ENCODE measurements at places on chromosomes 12 and 14.

DNA sequence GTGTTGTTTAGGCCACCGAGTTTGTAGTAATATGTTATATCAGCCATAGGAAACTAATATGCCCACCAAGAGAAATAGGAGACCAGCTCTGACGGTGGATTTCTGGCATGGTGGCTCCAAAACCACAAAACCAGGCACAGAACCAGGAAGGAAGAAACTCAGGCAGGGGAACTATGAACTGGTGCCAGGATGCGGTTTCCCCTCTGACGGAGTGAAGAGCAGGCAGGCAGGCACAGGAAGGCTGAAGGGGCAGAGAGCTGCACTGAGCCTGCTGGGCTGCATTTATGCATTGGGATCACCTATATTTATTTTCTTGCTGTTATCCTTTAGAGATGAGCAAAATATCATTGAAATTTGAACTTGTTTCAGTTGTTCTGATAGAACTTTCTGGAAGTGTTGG, 479.4 kb downstream of the VRK1 start:
- no peak for DNase-seq

GRCh38 chr12:68835333-68835908, 27.4 kb downstream of the MDM2 start:
- no peak for DNase-seq

DNA sequence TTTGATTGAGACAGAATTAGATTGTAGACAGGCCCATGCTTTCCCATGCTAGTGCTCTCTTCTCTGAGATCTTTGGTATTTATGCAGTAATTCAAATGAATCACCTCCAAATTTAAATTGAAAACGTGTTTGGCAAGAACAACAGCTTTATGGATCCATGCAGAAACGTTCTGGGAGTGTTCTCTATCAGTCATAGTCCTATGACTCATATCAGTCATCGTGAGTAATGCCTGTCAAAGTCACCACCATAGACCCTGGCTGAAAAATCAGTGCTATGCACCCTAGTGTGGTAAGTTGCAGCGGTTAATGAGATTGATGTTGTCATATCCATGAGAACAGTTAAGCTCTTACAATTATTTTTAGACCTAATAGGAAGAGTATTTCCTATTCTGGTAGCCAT, 90.1 kb upstream of the FOXG1 start:
- no peak for DNase-seq

DNA sequence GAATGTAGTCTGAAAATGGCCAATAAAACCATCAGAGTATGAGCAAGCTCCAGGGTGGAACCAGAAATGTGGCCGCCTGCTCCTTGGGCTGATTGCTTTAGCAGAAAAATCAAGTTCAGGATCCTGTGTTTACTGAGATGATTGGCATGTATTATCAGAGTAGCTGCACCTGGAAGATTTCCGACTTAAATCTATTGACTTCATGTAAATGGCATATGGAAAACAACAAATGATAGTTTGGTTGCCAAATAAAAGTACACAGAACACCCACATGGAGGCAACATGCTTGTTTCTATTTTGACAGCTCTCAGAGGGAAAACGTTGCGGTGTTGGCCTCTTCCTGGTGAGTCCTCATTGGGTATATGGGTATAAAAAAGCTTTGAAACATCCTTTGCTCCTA, 31.3 kb downstream of the SOCS2 start:
- DNase-seq, result peak; percentile 13

GRCh38 chr12:96445691-96446583, 43.4 kb upstream of the CFAP54 start:
- peak; percentile 32 for DNase-seq

DNA sequence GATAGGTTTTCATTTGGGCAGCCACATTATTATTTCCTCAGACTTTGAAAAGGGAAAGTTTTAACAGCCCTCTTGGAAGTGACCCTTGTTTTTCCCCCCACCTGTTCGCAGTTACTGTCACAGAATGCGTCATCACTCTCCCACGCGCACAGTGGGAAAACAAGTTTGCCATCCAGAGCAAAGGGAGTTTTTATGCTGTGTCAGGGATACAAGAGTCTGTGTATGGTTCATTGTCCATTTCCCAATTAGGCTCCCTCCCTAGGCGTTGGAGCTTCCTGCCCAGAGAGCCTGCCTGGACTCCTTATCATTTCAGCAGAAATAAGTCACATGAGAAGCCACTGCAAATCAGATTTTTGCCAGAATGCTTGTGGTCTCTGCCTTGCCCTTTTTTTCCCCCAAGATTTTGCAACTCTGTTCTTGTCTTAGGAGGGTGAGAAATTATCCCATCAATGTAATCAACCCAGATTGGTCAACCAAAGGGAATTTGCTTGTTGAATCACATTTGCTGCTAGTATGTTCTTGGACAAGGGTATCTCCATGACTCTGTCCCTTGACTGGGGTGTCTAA, 104.1 kb downstream of the IGF1 start:
- DNase-seq, result no peak

- DNase-seq, result no peak
These were observed 99.2 kb downstream of the EML1 start for GRCh38 chr14:99892406-99892805.

GRCh38 chr12:39581592-39581991, 38.0 kb downstream of the ABCD2 start:
- DNase-seq, result no peak

DNA sequence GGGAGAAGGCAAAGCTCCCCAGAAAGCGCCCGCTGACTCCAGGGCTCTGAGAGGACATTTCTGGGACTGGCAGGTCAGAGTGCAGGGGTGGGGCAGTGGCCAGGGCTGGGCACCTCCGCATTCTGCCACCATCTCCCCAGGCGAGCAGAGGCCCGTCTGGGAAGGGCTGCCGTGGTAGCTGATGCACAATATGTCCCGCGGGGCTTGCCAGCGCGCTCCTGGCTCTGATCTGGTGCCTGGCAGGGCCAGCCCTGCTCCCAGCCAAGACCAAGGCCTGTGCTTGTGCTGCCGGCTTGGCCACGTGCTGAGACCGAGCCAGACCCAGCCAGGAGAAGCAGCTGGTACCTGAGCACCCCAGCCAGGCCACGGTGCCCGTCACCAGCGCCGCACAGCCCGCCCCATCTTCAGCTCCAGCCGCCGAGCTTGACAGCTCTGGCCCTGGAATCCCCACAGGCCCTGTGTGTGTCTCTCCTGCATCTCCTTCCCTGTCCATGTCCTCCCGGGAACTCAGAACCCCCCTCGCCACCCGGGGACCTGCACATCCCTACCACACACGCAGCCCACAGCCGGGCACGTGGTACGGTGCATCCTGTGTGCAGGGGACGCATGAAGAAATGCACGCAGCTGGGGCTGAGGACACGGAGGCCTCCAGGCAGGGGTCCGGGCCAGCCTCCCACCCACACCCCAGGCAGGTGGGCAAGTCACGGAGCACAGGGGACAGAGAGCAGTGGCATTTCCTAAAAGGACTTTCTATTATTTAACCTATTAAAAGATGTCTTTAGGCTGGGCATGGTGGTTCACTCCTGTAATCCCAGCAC, 68.6 kb upstream of the C14orf180 start:
- no peak for DNase-seq

DNA sequence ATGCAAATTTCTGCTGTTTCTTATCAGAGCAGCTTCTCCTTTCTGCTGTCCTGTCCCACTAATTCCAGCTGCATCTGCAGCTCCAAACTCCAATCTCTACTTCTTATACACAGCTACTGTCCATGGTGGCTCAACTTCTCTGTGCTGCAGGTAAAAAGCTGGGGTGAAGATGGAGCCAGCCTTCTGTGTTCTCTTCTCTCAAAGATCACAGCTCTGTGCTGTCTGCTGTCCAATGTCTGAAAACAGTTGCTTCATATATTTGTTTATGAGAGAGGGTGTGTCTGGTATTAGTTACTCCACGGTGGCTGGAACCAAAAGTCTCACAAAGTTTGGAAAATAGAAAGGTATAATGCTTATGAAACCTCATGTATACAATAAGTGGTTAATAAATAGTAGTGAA, 445.8 kb upstream of the TBX3 start:
- no peak for DNase-seq

- no peak for DNase-seq
These were observed 41.5 kb downstream of the BCL11B start for GRCh38 chr14:99230208-99231151.

DNA sequence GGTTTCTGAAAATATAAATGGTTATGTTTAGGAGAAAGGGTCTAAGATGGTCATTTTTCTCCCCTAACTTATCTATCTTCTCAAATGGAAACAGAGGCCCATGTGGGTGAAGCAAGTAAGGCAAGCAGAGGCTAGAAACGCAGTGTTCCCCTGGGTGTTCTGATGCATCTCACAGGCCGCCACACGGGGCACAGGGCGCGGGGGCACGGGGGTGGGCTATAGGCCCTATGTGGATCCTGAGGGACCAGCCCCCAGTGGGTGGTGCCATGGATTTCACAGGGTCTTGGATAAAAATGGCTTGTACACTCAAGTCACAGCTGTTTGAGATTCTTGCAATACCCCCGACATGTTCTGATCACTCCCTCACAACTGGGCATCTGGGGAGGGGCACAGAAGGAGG, 17.7 kb downstream of the ACTN1 start:
- no peak for DNase-seq

DNA sequence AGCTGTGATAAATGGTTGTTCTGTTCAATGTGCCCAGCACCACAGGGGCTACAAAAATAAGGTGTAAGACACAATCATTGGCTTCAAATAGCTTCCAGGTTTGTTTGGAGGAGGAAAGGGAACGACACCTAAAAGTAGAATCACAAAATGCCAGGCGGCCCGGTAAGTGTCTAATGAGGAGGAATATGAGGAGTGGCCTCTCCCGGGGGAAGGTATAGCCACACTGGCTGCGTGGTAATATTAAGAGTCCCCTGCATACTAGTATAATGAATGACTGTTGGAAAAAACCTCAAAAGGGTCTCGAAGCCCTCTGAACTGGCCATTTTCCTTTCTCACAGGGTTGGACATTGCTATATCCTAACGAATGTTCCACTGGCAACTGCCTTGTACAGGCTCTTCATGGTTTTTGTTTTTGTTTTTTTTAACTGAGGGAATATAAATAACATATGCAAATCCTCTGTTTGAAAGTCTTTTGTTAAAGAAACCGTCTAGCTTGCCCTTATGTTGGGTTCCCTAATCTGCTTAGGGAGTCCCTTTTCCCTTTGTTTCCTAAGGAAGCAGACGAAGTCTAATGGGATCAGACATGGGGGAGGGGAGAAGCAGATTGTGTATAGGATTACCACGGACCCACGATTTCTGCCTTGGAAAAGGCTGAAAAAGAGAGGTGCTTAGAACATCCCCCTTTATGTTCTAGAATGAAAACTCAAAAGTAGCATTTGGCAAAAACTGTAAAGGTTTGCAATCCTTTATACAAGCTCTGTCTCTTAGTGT, 4.2 kb downstream of the CCDC60 start:
- DNase-seq, result no peak

DNA sequence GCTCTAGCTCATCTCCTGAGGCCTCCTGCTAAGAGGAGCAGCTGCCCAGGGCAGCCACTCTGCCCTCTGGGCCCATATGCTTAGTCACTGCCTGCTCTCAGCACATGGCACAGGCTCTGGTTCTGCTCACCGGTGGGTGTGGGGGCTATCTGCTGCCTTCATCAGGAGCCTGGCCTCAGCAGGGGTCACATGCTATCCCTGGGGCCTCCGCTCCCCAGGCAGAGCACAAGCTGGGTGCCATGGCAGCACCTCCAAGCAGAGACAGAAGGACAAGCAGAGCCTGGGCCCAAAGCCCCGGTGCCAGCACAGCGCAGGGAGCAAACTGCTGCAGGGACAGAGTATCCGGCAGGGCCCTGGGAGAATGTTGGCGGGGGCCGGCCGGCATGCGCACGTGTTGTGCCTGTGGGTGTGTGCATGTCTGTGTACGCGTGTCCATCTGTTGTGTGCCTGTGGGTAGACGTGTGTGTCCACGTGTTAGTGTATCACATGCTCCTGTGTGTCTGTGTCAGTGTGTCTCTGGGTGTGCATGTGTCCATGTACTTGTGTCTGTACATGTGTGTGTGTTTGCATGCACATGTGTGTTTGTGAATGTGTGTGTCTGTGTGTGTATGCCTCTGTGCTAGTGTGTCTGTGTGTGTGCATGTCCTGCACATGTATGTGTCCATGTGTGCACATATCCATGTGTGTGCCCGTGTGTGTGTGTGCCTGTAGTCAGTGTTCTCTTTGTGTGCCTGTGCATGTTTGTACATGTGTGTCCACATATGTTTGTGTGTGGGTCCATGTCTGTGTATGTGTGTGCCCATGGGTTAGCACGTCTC, 326.9 kb downstream of the TMEM121 start:
- no peak for DNase-seq

DNA sequence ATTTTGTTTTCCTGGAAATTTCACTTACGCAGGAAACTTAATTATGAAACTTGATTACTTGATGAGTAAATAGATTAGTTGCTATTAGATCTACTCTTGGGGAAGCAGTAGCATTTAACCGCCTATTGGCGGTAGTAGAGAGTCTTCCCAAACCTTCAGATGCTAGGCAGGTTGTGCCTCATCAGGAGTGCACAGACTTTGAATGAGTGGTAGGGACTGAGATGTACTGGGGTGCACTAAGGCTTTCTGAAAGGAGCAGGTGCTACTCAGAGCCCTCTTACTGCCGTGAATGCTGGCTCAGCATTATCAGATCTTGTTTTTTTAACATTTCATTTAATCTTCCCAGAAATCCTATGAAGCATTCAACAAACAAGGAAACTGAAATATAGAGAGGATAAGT, 7.7 kb downstream of the GATC start:
- peak; percentile 56 for DNase-seq

DNA sequence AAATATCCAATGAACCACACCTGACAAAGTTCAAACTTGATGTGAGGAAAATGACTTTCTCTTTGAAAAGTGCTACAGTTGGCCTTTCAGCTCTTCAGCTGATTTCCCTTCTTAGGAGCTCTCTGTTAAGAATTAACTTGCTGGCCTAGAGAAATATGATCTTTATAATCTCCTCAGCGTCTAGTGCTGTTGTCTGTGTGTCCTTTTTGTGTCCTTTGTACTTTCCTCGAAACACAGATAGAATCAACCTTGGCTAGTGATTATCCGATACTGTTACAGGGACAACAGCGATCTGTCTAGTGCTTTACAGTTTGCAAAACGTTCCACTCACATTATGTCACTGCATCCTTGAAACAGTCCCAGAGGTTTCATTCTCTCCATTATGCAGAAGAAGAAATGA, 162.8 kb upstream of the RMST start:
- DNase-seq, result no peak

- DNase-seq, result no peak
These were observed 78.0 kb downstream of the PRKCH start for GRCh38 chr14:61399365-61399764.

- DNase-seq, result no peak
These were observed 136.8 kb upstream of the PRKD1 start for GRCh38 chr14:30064454-30064853.

DNA sequence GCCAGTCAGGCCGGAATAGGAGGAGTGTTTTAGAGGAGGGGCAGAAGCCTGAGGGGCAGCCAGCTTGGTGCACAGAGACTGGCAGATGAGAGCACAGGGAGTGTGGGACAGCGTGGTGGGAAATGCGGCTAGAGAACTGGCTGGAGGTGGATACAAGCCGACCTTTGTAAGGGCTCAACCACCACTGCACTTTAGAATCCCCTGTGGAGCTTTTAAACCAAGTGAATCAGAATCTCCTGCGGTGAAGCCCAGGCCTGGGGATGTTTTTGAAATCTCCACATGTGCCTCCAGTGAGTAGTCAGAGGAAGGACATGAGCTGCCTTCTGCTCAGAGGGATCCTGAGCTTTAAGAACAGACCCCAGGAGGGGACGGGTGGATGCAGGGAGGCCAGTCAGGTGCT, 10.9 kb upstream of the PCED1B start:
- DNase-seq, result no peak

Measured in erythroblast (primary cell).